ENCODE measurements at places on chromosomes 5 and 9.

GRCh38 chr9:113317777-113318176 lies 14.6 kb upstream of the RNF183 start:
- no peak for DNase-seq

GRCh38 chr5:40484495-40484894 lies 195.2 kb upstream of the PTGER4 start:
- DNase-seq = no peak

- DNase-seq = no peak
Measured at GRCh38 chr5:39713250-39713916, 288.6 kb upstream of the DAB2 start.

DNA sequence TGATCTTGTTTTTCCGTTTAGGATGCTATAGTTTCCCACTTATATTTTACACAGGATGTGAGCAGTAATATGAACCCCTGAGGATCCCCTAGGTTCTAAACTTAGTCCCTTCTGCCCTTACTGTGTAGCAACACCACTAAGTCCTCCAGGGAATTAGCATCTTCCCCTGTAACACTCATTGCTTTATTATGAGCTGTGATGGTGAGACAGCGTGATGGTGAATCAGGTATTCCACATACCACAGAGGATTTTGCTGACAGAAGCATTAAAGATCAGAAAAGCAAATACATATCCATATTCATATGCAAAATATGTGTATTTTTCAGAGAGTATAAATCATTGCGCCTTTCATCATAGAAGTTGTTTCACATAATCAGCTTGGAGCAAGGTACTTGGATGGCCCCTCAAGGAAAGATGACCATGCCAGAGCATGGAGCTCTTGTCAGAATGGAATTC lies 317.0 kb downstream of the ICE1 start:
- DNase-seq = no peak

- no peak for DNase-seq
Measured at GRCh38 chr5:129124608-129125007, 30.1 kb downstream of the ISOC1 start.

DNA sequence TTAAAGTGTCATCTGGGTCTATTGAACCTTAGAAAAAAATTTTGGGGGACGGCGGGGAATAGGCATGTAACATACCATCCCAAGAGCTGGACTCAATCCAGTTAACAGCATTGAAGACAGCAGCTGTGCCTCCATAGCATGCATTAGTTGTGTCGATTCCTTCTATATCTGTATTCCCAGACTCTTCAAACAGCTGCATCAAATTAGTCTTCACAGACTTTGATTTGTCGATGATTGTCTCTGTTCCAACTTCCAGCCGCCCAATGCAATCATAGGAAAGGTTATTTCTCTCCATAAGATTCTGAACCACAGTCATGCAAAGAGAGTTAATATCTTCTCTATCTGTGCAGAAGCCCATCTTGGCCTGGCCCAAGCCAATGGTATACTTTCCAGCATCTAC lies 14.8 kb downstream of the HMGCS1 start:
- no peak for DNase-seq

GRCh38 chr9:5044160-5044559 lies 59.1 kb downstream of the JAK2 start:
- DNase-seq = no peak

- DNase-seq = no peak
Measured at GRCh38 chr5:178435321-178436238, 154.6 kb downstream of the COL23A1 start.

DNA sequence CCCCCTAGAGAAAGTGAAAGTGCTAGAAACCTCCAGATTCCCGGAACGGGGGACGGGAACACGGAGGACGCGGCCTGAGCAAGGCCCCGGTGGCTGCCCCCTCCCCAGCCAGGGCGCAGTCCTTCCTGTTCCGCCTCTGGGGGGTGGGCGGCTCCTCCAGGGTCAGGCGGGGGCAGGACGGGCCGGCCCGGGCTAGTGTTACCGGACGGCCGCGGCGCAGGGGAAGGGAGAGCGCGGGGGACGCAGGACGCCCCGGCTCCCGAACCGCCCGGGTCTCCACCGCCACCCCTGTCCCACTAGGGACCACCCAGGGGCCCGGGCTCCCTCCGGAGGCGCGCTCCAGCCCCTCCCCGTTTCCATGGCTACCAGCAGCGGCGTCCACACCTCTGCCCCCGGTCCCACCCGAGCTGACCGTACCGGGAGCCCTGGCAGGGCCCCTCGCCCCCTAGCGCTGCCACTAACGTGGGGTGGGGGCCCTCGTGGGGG lies 579 bp downstream of the SLC12A7 start:
- DNase-seq = peak; percentile 52

DNA sequence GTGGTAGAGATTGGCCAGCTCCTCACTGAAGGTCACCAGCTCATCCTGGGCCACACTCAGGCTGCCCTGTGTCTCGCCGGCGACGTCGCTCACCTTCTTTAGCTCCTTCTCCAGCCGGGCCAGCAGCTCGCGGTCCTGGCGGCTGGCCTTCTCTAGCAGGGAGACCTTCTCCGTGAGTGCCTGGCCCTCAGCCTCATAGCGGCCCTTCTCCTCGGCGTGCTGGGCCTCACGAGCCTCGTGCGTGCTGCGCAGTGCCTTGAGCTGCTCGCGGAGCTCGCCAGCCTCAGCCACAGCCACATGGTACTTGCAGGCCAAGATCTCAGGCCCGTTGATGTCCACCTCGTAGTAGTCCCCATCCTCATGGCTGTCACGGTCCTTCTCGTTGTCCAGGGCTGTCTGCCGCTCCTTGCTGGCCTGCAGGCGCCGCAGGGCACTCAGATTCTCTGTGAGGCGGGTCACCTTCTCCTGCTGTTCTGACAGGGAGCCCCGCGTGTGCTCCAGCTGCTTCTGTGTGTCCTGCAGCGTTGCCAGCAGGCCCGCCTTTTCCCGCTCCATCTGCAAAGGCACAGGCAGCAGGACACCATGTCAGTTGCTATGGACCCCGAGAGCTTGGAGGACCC lies 45.5 kb downstream of the BICD2 start:
- no peak for DNase-seq

- no peak for DNase-seq
Measured at GRCh38 chr9:98229620-98230019, 25.8 kb downstream of the TBC1D2 start.

- DNase-seq = no peak
Measured at GRCh38 chr9:8095672-8096086, 296.1 kb upstream of the DMAC1 start.

DNA sequence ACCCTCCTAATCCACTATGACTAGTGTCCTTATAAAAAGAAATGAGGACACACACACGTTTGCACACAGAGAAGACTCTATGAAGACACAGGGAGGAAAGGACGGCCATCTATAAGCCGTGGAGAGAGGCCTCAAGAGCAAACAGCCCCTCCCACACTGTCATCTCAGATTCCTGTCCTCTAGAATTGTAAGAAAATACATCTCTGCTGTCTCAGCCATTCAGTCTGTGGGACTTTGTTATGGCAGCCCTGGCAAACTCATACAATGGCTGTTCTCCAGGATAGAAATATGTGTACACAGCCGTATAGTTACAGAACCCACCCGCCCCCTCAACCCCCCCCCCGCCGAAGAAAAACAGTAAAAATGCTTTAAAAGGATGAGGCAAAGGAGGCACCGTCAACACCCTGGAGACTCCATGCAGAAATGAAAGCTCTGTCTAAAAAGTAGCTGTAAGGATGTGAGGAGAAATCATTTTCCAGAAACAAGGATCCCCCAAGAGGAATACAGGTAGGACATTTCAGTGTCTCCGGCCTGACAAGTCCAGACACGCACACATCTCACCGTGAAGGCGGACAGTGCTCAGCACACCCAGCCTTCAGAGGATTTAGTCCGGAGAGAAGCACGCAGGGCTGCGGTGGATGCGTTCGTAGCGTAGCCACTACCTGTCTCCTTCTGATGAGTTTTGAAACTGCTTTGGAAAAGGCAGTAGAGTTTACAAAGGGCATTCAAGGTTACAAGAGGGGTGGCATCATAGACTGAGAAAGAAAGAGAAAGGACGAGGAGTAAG lies 110.8 kb upstream of the ERCC6L2 start:
- peak; percentile 82 for DNase-seq

DNA sequence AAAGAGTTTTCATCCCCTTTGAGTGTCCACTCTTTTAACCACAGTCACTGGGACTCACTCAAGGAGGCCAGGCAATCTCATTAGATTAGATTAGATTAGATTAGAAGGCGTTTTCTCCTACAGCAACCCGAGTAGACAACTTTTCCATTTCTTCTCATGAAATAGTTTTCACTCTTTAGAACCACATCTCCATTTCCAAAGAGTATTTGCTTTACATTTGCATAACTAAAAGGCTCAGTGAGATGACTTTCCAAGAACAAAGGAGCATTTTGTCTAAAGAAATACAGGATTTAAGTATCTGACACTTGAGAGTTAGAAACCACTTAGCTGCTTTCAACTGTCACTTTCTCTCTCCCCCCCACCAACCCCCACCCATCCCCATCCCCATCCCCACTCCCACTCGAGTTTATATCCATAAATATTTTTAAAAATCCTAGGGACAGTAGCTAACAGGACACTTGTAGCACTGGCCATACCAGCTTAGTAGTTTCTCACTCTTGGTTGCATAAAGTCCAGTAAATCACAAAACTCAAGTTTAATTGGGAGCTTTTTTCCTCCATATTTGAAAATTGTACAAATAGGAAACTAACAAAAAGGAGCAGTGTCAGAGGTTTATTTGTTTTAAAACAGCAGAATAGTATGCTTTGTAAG lies 2202.9 kb upstream of the WWC1 start:
- no peak for DNase-seq

GRCh38 chr5:143154510-143155370 lies 248.7 kb downstream of the NR3C1 start:
- no peak for DNase-seq

- DNase-seq = no peak
Measured at GRCh38 chr5:50595199-50595598, 71.2 kb upstream of the PARP8 start.

- no peak for DNase-seq
Measured at GRCh38 chr5:96252596-96252995, 180.5 kb downstream of the PCSK1 start.

- no peak for DNase-seq
Measured at GRCh38 chr5:100644185-100644584, 109.0 kb downstream of the FAM174A start.

- DNase-seq = no peak
Measured at GRCh38 chr5:140243706-140244250, 59.1 kb downstream of the PFDN1 start.

GRCh38 chr5:169036079-169036805 lies 264.7 kb downstream of the SLIT3 start:
- DNase-seq = no peak

- no peak for DNase-seq
Measured at GRCh38 chr5:1545126-1545804, 21.5 kb upstream of the LPCAT1 start.

DNA sequence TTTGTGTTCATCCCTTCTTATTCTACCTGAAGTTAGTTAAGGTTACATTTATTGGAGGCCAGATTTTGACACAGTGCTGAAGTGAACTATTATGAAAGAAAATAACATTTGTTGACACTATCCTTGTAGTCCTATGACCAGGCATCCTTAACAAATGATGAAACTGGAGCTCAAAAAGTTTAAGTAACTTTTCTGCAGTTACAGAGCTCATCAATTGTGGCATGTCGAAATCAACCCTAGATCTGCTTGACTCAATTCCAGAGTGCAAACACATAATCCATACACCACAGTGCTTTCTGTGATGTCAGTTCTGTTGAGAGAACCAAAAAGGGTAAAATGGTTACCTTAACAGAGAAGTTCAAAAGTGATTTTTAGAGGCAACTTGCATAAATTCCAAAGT lies 28.6 kb downstream of the KCNN2 start:
- DNase-seq = no peak

GRCh38 chr9:5278486-5278885 lies 26.0 kb downstream of the RLN2 start:
- DNase-seq = no peak

DNA sequence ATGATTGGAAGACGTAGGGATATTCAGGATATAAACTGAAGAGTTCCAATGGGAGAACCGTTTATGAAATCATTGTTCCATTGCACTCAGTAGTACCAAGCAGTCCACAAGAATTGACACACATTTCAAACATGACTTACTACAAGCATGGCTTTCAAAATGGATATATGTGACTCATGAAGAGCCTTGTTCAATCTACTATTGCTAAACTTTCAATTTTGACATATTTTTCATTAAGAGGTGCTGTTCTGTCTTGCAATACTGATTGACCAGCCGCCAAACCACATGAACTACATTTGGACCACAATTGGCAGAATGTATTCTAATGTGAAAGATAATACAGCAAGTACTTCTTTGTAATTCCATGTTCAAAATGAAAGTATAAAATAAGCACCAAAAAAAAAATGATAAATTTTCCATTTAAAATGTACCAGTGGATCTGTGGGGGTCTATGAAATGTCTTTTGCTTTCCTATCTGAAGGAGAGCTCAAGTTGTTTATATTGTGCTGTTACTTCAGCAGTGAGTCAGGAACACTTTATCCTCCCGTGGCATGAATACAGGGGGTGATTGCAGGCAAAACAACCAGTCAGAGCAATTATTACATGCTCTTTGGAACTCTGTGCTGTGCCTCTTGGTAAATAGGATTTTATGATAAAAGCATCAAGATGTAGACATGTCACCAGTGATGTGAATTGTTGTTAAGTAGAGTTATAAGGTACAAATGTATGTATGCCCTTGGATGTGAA lies 366.0 kb downstream of the ARRDC3 start:
- no peak for DNase-seq

- no peak for DNase-seq
Measured at GRCh38 chr9:121679901-121680635, 28.6 kb downstream of the DAB2IP start.
